ENCODE measurements at places on chromosomes 7 and 10. TPM values are rescaled to one million over a fixed set of nuclear protein-coding genes. Genes with fewer than 3 reads are reported as not detected.

TFPI2 gene
- total RNA-seq: 6.0 TPM

OR6V1 gene
- total RNA-seq: not detected

SPAG6 gene
- total RNA-seq: not detected

SPDYE16 gene
- not detected for total RNA-seq

PPP1R3C gene
- 39.8 TPM for total RNA-seq
